ENCODE measurements at places on chromosomes 2 and 18.

DNA sequence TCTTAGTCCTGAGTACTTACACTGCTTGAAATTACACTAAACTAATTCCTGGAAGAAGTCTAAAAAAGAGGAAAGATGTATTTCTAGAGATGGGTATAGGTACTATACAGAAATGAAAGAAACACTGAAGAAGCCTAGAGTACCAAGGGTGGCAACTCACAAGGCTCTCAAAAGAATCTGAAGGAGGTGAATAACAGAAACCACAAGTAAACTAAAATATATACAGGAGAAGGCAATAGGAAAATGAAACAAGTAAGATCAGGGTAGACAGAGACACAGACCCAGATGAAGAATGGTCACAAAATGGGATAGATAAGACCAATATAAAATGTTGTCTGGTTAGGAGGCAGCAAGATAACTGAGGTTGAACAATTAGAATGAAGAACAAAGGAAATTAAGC is 59.9 kb downstream of the USP37 start:
- no peak for DNase-seq

GRCh38 chr2:238915196-238915595 is 67.3 kb downstream of the TWIST2 start:
- no peak for DNase-seq

DNA sequence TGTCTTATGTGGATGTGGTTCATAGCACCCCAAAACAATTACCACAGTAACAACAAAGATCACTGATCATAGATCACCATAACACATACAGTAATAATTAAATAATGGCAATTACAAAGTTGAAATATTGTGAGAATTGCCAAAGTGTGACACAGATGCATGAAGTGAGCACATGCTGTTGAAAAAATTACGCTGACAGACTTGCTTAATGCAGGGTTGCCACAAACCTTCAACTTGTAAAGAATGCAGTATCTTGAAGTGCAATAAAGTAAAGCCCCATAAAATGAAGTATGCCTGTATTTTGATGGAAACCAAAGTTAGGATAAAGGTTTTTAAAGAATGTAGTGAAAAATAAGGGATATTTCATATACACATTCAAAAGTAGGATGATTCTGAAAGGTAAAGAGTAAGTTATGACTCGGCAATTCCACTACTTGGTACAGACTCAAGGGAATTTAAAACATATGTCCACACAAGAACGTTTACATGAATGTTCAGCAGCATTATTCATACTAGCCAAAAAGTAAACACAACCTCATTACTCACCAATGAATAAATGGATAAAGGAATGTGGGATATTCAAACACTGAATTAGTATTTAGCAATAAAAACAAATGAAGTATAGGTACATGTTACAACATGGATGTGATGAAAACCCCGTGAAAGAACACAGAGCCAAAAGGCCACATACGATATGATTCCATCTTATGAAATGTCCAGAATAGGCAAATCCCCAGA is 61.6 kb downstream of the SCN9A start:
- DNase-seq, result no peak

DNA sequence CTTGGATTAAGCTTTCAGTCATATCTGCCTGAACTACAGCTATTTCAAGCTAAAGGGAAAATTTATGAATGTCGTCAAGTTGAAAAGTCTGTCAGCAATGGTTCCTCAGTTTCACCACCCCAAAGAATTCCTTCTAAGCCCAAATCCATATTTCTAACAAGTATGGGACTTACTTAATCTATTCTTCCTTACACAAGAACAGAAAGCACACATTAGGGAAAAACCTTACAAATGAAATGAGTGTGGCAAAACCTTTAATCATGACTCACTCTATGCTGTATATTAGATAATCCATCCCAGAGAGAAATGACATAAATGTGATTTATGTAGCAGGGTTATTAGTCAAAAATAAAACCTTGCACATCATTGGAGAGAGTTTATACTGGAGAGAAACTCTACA is 78.9 kb downstream of the RAB31 start:
- DNase-seq, result no peak

GRCh38 chr2:620471-621302 is 56.5 kb downstream of the TMEM18 start:
- DNase-seq, result no peak

DNA sequence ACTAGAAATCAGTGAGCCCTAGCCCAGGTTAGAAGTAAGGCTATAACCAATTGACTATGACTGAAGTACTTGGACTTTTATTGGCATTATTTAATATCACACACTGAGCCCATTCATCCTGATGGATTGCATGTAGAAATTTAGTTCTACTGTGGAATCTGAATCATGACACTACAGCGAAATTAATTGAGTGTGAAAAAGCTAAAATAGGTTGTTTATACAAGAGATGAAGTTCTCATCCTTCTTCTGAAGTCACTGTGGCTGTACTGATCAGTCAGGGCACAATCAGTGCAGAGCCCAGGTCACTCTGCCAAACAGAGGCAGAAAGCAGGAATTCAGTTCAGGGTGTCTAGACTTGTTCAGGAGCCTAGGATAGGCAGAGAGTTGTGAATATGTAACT is 158.9 kb downstream of the BABAM2 start:
- DNase-seq, result no peak

GRCh38 chr2:73128841-73129535 is 16.2 kb upstream of the RAB11FIP5 start:
- no peak for DNase-seq

DNA sequence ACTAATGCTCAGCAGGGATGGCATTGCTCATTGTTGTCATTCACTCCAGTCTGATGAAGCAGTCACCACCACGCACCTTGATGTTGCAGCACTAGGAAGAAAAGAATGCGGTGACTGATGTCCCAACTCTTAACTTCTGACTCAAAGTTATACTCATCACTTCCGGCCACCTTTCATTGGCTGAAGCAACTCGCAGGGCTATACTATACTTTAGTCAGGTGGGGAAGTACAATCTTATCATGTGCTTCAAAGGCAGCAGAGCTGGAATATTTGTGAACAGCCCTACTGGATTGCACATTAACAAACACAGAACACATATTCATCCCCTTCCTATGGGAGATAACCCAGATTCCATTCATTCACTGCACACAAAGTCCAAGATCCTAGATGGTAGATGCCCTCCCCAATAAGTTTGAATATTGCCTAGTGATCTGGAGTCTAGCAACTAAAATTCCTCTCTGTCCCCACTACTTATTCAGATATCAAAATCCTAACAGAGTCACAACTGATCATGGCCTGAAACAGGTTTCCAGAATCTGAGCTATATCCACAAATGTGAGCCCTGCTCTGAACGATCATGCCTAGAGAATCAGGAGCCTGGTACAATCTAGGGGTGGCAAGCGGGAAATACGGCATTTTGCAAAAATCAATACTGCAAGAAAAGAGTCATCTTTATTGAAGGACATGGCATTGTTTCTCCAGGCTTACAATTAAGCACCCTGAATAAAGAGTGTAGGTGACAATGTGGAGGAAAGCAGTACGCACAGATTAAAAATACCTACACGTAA is 3.4 kb upstream of the SPATS2L start:
- DNase-seq, result no peak

DNA sequence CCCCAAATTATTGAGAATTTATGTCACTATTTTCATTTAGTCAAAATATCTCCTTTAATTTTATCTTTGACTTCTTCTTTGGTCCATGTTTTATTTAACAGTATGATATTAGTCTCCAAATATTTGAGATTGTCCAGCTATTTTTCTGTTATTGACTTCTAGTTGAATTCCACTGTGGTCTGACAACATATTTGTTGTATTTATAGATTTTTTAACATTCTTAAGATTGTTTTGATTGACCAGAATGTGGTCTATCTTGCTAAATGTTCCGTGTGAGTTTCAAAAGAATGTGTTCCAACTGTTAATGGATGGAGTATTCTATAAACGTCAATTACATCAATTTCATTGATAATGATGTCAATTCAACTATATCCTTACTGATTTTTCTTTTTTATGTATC is 1452.1 kb downstream of the SUCLG1 start:
- DNase-seq, result no peak

All from NK-92 treated with Interleukin-12 subunit alpha and Interleukin-12 subunit beta, amount 100 ng/mL, for 24 hours (cell line).